ENCODE measurements at places on chromosomes 7 and 10.

GRCh38 chr7:158646766-158647474, 57.7 kb downstream of the NCAPG2 start:
- DNase-seq, result peak; percentile 37

GRCh38 chr7:29888006-29888405, 81.7 kb downstream of the WIPF3 start:
- no peak for DNase-seq

GRCh38 chr7:33814400-33814799, 90.9 kb upstream of the BMPER start:
- DNase-seq, result no peak

- DNase-seq, result no peak
Measured at GRCh38 chr10:63766745-63767137, 245.5 kb downstream of the REEP3 start.

DNA sequence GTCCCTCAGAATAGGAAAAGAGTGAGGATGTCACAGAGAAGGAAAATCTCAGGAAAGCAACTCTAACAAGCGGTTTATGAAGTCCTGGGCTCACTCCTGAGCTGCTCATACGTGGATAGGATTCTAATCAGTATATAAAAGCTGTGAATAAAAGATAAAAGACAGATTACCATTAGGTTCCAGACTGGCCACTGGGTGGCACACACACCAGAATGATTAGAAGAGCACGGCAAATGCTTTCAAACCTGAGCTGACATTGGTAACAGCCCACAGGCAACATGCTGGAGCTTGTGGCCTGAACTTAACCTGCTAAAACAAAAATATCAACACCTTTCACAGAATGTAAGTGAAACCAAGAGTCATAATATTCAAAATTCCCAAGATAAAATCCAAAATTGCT, 370.8 kb downstream of the GRID1 start:
- peak; percentile 36 for DNase-seq

DNA sequence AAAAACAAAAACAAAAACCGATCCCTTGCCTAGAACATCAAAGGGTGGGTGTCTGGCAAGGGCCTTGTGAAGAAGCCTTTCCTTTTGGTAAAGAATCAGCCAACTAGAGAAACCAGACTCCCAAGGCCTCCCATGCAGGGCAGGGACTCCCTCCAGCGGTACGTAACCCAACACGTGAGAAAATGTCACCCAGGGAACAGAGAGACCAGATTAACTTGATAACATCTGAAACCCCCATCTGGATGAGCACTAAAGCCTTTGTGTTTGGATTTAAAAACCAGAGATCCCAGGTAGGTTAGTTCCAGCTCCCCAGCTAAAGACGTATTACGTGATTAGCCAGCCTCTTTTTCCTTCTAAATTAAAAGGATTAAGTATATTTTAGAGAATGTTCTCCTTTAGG, 3.0 kb upstream of the HABP2 start:
- no peak for DNase-seq

DNA sequence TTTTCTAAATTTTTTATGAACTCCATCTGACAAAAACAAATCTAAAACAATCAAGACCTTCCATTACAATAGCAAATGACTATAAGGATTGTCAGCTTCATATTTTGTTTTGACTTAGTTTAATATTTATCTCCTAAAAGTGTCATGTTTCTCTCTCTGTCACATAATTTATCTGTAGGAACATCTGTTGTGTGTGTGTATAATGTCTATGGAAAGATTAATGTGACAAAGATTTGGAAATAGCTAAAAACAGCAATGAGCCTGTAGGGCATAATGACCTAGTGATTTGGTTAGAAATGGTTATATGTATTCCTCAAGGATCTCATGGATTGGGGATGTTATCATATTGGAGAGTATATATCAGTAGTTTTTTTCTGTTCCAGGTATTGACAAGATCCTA, 69.6 kb upstream of the MDFIC start:
- no peak for DNase-seq

- DNase-seq, result no peak
Measured at GRCh38 chr10:72822342-72822986, 71.1 kb upstream of the OIT3 start.

GRCh38 chr7:149385195-149385950, 75.5 kb downstream of the ZNF777 start:
- no peak for DNase-seq

GRCh38 chr7:36153571-36154097, 580 bp downstream of the EEPD1 start:
- DNase-seq, result peak; percentile 43
